ENCODE measurements at places on chromosomes 7 and 10.

DNA sequence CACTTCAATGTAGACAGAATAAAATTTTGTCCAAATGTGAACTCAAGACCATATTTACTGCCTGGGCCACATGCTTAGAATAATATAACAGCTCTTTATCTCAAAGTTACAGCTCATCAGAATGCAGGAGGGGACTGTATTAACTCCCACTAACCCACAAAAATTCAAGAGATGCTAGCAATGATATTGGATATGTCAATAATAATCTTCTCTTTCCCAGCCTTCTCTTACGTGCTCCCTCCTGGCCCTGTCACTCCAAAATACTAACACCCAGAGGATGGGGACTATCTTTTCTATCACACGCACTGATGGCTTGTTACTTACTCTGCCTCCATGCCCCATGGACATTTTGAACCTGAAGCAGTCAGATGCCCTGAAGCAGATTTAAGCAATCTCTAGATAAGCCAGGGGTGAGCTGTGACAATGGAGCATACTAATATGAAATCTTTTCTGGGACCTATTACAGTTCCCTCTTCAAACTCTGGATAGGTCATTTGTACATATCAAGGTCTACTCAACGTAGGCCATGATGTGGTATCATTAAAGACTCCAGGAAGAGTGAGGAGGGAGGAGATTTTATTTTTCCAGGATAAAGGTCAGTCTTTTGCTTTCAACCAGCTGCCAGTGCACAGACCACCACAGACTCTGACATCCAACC, 803.0 kb downstream of the GRM8 start:
- DNase-seq = no peak

GRCh38 chr10:76082956-76083355, 651.5 kb downstream of the LRMDA start:
- DNase-seq = peak; percentile 48

GRCh38 chr10:79380125-79380945, 33.1 kb downstream of the PPIF start:
- no peak for DNase-seq

GRCh38 chr10:70459061-70459773, 17.7 kb upstream of the NODAL start:
- DNase-seq = no peak

DNA sequence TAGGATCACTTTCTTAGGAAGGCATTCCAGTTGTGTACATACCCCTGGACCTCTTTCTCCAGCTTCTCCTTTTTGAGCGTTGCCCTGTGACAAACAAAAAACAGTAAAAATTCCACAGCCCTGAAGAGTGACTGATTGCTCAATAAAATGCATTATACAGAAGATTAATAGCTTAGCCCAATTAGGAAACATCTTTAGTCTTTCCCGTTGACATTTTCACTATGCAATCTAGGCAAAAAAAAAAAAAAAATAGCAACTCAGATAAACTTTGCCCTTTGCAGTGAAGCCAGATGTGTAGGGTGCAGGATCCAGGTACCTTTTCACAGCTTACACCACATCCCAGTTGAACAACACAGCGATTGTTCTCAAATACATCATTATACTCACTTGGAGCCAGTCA, 17.9 kb downstream of the COL28A1 start:
- no peak for DNase-seq

- DNase-seq = no peak
Measured at GRCh38 chr10:74981831-74982633, 129.4 kb upstream of the SAMD8 start.

GRCh38 chr10:90741926-90742565, 115.8 kb downstream of the HTR7 start:
- DNase-seq = peak; percentile 11

GRCh38 chr7:46750321-46750865, 829.3 kb upstream of the IGFBP3 start:
- DNase-seq = no peak

GRCh38 chr7:115694424-115694823, 336.1 kb downstream of the TFEC start:
- DNase-seq = no peak

GRCh38 chr7:21939858-21940372, 5.8 kb downstream of the CDCA7L start:
- no peak for DNase-seq

DNA sequence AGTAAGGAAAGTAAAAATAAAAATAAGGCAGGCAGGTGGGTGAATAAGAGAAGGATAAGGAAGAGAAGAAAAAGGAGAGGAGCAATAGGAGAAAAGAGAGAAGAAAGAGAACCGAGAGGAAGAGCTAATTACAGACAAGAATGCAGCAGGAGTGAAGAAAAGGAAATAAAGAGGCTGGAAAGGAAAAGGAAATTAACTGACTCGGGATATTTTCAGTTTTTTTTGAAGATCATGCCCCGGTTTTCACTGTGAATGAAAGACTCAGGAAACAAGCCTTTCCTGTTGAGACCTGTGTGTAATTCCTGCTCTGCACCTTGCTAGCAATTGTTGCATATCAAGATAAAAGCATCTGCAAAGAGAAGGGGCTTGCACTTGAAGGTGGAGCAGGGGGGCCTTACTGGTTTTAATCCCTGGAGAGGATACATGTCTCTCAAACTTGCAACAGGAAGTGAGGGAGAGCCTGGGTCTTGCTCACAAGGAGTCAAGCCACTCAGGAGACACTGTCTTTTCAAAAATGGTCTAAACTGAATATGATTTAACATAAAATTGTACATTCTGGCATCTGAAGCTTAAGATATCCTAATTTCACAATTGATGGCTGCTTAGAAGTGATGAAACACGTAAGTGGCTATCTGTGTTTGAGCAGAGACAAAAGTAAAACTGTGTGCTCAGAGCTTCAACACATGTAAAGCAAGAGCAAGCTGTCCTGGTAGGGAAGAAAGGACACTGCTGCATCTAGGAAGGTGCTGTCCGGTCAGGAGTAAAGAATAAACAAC, 157.6 kb downstream of the FAM107B start:
- DNase-seq = no peak

DNA sequence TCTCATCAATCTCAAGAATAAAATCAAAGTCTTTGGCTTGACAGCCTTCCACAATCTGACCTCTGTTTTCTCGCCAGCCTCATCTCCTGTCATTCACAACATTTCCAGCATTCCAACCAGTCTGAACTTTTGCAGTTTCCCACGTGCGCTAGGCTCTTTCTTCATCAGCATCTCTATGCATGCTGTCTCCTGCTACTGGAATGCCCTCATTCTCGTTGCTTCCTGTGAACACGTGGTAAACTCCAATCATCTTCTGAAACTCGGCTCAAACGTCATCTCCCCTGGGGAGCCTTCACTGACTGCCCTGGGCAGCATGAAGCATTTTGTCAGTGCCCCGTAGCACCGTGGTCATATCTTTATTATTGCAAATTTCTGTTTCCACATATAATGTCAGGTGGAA, 12.2 kb upstream of the RSBN1L start:
- no peak for DNase-seq

DNA sequence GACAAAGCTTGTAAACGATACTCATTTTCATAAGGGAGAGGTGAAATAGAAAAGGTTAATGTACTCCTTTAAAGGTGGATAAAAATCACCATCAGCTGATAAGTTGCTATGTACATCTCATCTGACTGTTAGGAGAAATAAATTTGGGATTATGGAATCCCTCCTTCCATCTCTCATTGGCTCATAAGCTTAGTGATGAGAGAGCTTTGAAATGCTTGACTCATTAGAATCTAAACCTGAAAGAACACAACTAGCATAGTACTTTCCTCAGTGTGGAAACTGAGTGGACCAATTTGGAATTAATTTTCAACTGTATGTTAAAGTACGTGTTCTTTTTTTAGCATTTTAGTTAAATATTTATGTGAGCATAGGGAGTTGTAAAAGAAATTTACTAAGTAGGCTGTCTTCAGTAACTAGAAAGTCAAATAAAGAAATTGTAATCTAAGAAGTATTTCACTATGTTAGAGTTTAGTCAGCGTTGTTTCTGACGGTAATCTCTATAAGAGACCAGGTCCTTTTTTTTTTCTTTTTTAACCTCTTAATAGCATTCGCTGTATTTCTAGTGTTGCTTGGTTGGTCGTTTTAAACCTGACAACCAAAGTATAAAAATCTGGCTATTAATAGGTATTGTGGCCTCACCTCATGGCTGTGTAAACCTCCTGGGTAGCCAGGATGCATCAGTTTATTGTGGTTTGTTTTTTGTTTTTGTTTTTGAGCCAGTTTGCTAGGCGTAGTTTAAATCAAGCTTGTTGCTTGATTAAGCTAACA, 34.4 kb downstream of the FHIP2A start:
- DNase-seq = peak; percentile 82

DNA sequence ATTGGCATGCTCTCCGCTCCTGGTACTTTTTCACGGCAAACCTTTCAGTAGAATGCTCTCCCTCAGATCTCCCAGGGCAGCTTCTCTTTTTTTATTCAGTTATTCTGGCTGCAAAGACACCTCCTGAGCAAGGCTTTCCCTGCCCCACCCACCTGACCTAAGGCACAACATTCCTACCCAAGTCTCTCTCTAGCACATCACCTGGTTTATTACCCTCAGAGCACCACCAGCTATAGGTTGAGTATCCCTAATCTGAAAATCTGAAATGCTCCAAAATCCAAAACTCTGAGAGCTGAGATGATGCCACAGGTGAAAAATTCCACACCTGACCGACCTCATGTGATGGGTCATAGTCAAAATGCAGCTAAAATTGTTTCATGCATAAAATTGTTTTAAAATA, 99.6 kb downstream of the GLI3 start:
- DNase-seq = no peak

DNA sequence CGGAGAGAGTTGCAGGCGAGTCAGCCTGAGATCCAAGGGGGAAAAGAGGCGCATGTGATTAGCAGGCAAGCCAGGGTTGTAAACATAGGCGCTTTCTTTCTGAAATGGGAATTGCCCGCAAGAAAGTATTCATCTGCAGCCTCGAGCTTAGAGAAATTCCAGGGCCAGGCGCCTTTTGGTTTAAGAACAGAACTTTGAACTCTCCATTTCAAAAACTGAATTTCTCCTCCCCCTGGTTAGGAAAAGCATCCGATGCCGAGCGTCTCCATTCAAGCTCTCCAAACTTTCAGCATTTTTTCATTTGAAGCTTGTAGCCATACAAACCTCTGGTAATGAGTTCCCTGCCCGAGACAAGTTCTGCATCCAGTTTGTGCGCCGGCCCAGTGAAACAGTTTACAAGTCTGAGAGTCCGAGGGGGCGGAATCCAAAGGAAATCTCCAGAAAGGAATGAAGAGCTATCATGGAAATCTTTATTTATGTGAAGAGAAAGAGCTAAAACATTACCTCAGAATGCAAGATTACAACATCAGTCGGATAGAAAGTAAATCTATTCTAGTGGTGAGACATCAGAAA, 69.9 kb downstream of the FAM204A start:
- DNase-seq = no peak

DNA sequence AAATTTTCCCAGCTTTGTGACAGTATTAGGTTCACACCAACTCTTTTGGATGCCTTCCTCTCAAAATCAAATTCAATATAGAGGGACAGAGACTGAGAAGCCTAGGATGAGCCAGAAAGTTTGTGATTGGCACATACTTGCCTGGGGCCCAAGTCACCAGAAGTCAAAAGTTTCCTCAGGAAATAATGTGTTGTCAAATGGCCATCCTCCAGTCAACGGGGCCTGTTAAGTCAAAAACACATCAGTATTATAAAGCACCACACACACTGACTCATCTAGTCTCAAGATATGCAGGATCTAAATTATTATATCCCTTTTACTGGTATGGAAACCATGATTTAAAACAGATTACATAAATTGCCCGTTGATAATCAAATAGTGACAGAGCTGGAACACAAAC, 158.1 kb downstream of the AHR start:
- no peak for DNase-seq

GRCh38 chr10:126235091-126235978, 152.9 kb downstream of the ADAM12 start:
- DNase-seq = no peak

DNA sequence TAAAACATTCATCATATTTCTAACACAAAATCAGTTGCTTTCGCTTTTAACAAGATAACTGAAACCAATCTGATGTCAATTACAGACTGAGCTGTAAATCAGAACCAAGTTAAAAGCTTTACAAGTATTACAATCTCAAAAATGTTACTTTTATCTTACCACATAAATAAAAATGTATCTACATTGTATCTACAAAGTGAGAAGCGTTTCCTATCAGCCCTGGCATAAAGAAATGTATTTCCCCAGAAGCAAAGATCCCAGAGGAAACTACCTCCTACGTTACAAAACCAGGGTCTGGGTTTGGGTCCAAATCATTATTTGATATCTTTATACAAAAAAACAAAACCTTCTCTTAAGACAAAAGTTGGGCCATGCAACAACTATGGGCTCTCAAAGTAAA, 2.6 kb downstream of the SMURF1 start:
- DNase-seq = no peak

DNA sequence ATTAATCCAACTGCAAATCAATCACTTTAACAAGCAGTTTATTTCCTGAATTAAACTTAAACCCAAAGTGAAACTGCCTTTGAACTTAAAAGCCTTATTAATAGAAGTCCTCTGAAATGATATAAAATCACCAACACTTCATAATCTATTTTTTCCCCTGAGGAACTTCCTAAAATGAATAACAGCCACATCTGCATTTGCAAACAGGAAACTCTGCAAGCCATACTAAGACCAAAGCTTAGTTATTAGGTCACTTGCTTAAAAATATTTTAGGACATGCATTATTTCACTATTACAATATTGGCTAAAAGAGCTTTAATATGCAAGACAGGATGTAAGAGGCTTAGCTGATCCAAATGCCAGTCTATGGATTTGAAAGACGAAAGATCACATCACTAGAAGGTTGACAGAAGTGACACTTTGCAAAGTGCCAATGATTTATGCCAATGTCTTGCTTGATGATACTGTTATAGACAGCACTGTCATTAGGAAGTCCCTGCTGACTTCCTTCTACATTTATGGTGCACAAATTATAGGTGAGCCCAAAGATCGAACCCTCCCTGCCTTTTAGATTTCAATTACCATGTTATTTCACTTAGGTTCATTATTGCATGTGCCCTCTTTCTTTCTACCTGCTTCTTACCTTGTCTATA, 99.9 kb upstream of the SKAP2 start:
- no peak for DNase-seq

- DNase-seq = peak; percentile 86
Measured at GRCh38 chr7:30914596-30914995, 2.9 kb downstream of the AQP1 start.

GRCh38 chr7:17618652-17618974, 320.2 kb downstream of the AHR start:
- no peak for DNase-seq

- no peak for DNase-seq
Measured at GRCh38 chr10:65993451-65993850, 932.4 kb upstream of the LRRTM3 start.

DNA sequence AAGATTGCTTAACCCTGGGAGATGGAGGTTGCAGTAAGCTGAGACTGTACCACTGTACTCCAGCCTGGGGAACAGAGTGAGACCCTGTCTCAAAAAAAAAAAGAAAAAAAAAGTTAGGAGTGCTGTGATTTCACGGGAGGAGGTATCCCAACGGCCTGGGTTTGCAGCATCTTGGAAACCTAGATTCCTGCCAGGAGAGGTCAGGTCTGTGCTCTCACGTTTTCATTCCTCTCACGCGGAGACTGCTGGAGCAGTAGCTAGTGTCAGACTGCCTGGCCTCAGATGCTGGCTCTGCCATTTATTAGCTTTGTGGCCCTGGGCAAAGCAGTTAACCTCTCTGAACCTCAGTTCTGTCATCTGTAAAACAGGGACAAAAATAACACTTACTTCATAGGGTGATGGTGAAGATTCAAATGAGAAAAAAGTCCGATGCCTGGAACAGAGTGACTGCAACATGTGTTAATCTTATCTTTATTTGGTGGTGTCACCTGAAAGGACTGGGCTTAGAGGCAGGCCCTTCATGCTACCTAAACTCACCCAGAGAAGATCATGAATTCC, 94.9 kb downstream of the GAD2 start:
- DNase-seq = no peak

- no peak for DNase-seq
Measured at GRCh38 chr10:111128331-111129180, 51.7 kb downstream of the ADRA2A start.
